ENCODE measurements at places on chromosomes 4 and X.

- no peak for DNase-seq
Observed at GRCh38 chr4:143344774-143345173, 8.1 kb downstream of the GAB1 start.

- DNase-seq, result no peak
Observed at GRCh38 chr4:126838941-126839679, 793.6 kb upstream of the INTU start.

GRCh38 chrX:54271664-54272063 lies 86.2 kb downstream of the WNK3 start:
- no peak for DNase-seq

DNA sequence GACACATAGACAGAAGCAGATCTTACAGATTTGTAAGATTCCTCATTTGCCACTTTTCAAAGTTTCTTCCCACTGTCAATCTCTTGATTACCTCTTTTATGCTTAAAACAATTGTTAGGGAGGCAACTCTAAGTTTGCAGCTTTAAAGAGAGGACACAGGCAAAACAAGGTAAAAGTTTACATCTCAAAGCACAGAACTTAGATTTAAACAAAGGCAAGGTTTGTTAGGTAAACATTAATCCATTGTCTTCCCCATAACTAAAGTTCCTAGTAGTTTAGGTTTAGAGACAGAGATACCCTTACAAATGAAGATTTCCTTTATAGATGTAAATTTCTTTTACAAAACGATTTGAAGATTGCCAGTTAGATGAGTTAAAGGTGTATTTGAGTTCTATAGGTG lies 176.9 kb downstream of the AASDH start:
- DNase-seq, result no peak

Data from SIG-M5 (cell line).